ENCODE measurements at places on chromosomes 7 and 10.

- DNase-seq: no peak
Observed at GRCh38 chr7:22351329-22351692, 5.6 kb downstream of the RAPGEF5 start.

DNA sequence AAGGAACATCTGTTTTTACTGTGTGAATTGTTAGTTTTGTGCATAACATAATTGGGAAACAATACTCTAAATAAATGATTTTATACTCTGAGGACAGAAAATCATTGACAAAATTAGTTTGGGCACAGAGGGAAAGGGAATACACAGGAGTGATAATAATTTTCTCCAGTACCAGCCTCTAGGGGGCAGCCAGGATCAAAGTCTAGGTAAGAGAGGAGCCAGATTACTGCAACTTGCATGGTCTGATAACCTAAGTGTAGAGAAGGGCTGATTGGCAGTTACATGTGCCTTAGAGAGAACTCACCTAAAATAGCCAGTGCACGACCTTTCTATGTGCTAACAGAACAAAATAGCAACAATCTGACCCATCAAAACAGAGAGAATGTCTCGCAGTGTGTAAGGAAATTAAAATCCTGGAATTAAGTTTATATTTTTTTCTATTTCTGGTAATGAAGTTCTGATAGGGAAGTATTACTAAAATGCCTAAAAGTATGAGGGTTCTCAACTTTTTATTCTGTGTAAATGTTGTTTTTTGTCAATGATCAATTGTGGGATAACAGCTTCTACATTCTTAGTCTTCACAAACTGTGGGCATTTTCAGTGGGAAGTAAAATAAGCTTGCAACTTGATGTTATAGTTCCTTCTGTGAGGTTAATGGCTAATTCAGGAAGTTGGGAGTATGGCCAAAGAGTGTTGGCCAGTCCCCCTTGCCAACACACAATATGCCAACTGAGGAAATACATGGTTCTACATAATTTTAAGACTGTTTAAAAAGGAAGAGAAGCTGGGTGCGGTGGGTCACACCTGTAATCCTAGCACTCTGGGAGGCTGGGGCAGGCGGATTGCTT is 66.4 kb downstream of the EXOC6 start:
- peak; percentile 74 for DNase-seq

DNA sequence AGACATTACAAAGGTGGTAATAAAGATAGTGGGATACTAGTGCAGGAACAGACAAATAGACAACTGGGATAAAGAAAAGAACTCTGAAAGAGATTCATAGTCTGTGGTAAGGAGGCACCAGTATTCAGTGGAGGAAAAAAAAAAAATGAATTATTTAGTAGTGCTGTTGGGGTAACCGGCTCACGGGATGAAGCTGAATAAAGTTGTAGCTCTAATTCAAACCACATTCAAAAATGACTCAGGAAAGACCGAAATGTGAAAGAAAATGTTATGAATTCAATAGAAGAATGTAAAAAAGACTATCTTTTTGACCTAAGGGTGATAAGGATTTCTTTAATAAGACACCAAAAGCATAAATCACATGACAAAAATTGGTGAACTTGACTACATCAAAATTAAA is 83.1 kb upstream of the HABP2 start:
- no peak for DNase-seq

DNA sequence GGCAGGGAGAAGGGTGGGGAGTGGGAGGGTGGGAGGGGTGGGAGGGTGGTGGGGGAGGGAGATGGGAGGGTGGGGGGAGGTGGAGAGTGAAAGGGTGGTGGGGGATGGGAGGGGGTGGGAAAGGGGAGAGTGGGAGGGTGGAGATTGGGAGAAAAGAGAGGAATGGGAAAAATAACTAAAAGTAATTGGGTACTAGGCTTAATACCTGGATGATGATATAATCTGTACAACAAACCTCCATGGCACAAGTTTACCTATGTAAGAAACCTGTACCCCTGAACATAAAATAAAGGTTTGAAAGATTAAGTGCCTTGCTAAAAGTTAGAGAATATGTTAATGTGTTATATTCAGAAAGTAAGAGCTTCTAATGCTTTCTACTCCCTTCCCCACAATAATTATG is 564.9 kb downstream of the CNTNAP2 start:
- DNase-seq: no peak

DNA sequence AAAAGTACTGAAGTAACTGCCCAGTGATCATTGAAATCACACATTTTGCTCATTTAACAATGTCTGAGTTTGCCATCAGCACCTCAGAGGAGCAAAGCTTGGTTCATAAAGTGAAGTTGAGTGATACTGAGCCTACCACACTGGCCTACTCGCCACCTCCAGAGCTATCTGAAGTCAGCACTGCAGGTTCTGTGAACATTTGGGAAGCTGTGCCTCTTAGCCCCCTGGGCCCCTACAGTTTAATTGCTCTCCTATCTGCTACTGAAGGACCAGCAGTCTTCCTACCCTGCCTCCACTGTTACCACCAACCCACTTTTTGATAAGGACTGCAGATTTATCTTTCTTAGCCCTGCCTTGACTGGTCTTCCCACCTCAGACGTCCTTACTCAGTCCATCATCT is 2.0 kb upstream of the SEMA4G start:
- DNase-seq: no peak

DNA sequence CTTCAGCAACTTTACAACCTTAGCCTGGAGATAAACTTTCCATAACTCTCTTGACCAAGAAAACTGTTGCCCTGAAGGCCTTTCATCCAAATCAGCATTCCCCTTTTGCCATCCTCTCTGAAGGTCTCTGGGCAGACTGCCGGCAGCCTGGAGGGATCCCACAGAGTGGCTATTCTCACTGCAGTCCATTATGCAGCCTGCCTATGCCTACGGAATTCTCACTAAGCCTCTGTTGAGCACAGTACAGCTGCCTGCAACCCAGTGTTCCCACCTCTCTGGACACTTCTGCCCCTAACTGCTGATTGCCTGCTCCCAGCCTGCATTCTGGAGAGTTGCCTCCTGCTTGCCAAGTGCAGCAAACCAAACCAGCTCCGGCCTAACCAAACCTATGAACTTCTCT is 548.9 kb upstream of the STEAP1 start:
- DNase-seq: no peak

DNA sequence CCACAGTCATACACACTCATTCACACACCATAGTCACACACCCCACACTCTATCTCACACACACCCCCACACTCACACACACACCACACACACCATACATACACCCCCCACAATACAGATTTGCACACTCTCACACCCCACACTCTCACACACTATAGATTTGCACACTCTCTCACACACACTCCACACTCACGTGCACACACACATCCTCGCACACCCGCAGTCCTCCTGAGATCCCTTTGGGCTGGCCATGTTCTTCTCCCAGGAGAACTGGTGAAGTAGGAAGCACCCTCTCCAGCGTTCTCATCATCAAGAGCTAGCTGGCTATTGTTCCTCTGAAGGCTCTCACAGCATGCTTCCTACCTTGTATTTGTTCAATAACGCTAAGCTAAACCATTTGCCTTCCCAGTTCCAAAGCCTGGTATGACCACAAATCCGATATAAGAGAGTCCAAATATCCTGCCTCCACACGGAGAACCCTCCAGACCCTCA is 86.2 kb downstream of the HECW1 start:
- DNase-seq: no peak

DNA sequence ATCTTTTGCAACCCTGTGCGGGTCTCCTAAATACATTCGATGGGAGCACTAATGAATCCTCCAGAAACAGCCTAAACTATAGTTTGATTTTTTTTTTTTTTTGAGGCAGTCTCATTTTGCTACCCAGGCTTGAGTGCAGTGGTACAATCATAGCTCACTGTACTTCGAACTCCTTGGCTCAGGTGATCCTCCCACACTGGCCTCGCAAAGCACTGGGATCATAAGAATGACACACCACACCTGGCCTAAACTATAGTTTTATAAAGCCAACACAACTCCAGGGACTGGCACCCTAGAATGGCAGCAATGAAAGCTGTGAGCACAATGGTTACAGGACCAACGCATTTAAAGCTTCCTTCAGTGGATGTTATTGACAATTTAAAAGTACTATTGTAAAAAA is 14.5 kb upstream of the JMJD1C start:
- no peak for DNase-seq

DNA sequence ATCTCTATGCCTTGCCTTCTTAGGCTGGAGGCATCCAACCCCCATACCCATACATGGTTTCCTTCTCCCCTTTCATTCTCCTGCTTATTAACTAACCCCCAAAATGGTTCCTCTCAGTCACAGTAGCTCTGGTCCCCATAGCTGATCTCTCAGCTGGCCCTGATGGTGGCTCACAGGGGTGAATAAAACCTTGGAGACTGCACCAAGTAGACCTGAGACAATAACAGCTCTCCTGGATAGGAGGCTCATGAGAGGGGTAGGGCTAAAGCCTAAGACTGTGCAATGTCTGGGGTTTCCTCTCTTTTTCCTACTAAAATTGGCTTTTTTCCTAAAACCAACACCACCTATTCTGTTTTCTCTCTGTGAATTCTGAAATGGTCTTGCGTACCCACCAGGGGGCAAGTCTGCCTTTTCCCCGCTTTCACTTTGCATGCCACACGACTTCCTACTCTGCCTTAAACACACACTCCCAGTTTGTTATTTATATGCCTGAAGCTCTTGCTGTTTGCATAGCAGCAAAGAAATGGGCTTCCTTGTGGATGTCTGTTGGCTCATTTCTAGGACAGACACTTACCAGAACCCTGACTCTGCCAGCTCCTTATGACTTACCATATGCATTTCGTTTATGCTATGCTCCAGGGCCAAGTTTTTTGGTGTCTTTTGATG is 18.4 kb upstream of the PON1 start:
- DNase-seq: no peak

GRCh38 chr10:82811621-82812020 is 936.6 kb downstream of the NRG3 start:
- peak; percentile 51 for DNase-seq

- peak; percentile 63 for DNase-seq
Observed at GRCh38 chr10:63268149-63268797, 135.1 kb downstream of the NRBF2 start.

- DNase-seq: no peak
Observed at GRCh38 chr7:110521357-110521911, 569.5 kb upstream of the LRRN3 start.

DNA sequence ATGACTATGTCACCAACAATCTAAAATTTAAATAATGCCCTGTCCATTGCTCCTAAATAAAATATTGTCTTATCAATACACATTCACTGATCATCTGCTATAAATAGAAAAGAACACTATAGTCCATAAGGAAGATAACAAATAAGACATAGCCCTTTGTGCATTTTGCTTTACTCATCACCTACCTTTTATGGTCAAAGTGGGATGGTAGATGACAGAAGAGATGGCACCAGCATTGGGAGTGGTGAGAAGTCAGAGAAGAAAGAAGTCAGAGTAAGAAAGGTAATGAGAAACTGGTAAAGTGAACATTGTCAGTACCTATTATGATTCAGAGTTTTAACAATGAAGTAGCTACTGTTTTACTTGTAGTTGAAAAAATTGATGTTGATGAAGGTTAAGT is 31.1 kb downstream of the SEMA3E start:
- no peak for DNase-seq

DNA sequence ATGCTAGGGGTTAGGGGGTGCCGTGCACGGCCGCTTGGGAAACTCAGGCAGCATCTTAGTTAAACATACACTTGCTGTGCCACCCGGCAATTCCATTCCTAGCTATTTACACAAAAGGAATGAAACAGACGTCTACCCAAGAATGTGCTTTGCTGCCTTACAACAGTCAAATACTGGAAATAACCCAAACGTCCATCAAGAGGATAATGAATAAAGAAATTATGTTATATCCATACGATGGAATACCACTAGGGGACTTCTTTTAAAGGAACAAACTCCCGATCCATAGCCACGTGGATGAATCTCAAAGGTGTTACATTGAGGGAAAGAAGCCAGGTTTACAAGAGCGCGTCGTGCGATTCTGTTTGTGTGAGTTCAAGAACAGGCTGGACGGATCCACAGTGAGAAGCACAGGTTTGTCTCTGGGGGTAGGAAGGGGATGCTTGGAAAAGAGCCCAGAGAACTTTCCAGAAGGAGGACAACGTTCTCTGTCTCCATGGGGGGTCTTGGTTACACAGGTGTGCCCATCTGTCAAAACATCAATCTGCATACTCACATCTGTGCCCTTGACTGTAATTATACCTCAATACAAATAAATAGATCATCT is 41.8 kb downstream of the STK32C start:
- peak; percentile 36 for DNase-seq

- no peak for DNase-seq
Observed at GRCh38 chr7:99006739-99007424, 128.6 kb downstream of the TRRAP start.

GRCh38 chr10:451856-452255 is 237.6 kb downstream of the DIP2C start:
- no peak for DNase-seq

DNA sequence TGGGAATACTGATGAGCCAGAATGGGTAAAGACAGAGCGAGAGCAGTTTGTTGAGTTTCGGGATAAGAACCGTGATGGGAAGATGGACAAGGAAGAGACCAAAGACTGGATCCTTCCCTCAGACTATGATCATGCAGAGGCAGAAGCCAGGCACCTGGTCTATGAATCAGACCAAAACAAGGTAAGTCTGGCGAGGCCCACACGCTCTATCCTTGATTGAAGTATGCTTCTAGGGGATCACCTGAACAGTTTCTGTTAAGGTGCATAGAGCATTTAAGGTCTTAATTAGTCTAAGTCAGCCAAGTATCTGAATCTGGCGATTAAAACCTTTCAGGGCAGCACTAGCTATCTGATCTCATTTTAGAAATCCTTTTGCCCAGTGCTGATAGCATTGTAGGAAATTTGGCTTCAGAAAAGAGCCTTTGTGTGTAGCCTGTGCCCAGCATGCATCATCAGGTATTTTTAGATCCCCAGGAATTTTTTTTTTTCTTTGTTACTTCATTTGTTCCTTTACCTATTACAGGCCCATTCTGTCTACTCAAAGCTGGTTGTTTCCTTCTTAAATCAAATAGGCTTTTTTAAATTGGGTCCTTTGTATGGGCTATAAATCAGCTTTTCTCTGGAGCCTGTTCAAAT is 8.0 kb downstream of the OPN1SW start:
- DNase-seq: no peak

GRCh38 chr7:95758187-95758586 is 14.2 kb upstream of the DYNC1I1 start:
- DNase-seq: no peak

DNA sequence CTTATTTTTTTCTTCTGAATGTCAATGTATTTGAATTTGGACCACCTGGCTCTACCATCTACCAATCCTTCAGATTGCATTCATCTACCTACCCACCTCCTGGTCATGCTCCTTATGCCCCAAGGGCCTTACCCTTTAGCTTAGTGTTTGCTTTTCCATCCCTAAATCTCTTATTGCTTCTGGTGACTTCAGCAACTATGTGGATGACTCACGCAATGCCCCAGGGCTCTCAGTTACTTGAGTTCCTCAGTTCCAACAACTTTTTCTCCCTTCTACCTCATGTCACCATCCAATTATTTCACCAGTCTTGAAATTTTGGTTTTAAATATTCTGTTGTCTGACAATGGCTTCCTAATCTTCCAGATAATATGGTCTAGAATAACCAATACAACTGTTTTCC is 118.9 kb downstream of the CFAP58 start:
- no peak for DNase-seq

- peak; percentile 53 for DNase-seq
Observed at GRCh38 chr7:45574669-45575500, 717 bp downstream of the ADCY1 start.

- DNase-seq: no peak
Observed at GRCh38 chr7:115491744-115492380, 538.7 kb downstream of the TFEC start.
